ENCODE measurements at places on chromosomes 7 and 10.

GRCh38 chr10:55470840-55471239 is 669.8 kb upstream of the PCDH15 start:
- no peak for DNase-seq

- DNase-seq, result no peak
Observed at GRCh38 chr10:103855852-103856796, 748 bp upstream of the SH3PXD2A start.

- DNase-seq, result peak; percentile 60
Observed at GRCh38 chr10:68423522-68423921, 16.4 kb upstream of the RUFY2 start.

DNA sequence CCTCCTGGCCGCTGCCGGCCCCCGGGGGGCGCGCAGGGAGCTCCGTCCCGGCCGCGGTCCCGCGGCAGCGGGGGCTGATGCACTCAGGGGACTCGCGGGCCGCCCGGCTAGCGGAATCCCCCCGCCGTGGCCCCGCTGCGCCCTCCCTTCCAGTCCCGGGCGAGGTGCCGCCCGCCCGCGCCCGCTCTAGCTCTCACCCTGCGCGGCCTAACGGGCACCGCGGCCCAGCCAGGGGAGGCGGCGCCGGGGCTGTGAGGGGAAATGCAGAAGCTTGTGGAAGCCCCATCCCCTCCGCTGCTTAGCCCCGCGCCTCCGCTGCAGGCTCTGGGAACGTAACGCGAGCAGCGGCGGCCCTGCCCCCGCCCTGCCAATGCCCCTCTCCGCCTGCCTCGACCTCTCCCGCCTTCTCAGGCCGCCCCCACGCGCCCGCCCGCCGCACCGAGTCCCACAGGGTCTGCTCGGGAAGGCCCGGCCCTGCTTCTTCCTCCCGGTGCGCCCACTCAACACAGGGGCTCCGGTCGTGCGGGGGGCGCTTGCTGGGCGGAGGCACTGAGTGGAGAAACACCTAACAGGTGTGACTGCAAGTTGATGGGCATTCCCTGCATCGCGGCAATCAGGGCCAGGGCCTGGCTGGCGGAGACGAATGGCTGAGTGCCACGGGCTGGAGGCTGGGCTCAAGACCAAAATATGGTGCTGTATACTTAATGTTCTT is 384 bp upstream of the TMEM229A start:
- peak; percentile 2 for DNase-seq

DNA sequence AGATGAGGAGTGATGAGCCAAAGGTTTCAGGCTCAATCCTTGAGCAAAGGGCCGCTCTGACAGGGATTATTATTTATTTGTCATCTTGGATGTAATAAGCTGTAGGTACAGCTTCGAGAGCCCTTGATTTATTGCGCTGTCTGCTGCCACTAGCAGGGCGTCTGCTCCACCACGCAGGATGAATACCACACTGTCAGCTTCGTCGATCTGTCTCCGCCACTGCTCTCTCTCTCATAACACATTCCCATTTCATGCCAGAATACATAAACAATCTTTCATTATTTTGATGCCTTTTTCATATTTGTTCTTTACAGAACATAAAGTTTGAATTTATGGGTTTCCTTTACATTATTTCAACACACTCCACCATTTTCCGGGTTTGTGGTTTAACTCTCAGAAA is 276.6 kb downstream of the LRMDA start:
- DNase-seq, result no peak
